ENCODE measurements at places on chromosomes 3 and 15. TPM values are rescaled to one million over a fixed set of nuclear protein-coding genes. Genes with fewer than 3 reads are reported as not detected.
A peak's percentile ranks its signal among the peaks of the same experiment; 100 is the strongest.

DNA sequence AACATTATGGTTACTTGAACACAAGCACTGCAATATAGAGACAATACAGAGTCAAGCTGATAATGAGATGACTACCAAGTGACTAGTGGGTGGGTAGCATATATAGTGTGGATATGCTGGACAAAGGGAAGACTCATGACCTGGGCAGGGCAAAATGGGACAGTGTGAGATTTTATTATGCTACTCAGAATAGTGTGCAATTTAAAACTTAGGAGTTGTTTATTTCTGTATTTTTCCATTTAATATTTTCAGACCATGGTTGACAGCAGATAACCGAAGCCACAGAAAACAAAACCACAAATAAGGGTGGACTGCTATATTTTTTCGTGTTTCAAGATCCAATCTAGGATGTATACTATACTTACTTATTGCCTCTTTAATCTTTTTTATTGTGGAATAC, 19.6 kb downstream of the GALK2 start:
- no peak for DNase-seq

- DNase-seq, result peak; percentile 86
Measured at GRCh38 chr3:141094790-141095545, 43.8 kb downstream of the SPSB4 start.

GRCh38 chr15:42159381-42160015, 3.1 kb upstream of the PLA2G4F start:
- peak; percentile 70 for DNase-seq

GRCh38 chr3:144424606-144425005, 453.0 kb downstream of the DIPK2A start:
- no peak for DNase-seq

- DNase-seq, result no peak
Measured at GRCh38 chr3:143677430-143677829, 170.8 kb downstream of the SLC9A9 start.

DNA sequence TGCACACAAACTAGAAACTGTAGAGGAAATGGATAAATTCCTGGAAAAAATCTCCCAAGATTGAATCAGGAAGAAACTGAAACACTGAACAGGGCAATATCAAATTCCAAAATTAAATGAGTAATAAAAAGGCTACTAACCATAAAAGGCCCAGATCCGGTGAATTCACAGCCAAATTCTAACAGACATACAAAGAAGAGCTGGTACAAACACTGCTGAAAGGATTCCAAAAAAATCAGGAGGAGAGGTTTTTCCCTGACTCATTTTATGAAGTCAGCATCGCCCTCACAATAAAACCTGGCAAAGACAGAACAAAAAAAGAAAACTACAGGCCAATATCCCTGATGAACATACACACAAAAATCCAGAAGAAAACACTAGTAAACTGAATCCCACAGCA, 462.4 kb upstream of the THBS1 start:
- no peak for DNase-seq

DNA sequence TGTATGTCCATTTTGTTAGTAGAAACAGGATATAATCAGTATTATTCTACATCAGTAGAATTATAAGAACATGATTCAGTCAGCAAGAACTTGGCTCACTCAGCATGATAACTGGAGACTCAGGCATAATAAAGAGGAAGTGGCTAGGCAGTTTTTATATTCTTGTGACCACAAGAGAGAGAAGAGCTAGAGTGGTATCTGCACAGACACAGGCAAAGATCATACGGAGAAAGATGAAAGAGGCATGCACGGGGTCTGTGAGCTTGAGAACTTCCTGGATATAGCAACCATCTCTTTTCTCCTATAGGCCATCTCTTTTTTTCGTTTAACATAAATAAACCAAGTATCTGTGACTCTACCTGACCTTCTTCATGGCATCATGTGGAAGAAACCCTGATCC, 46.8 kb downstream of the MYO5A start:
- DNase-seq, result no peak

Gene CPB1
- 2.1 TPM for total RNA-seq

Gene SERINC4
- not detected for total RNA-seq

Data from heart left ventricle (tissue), 16 donors.